ENCODE measurements at places on chromosomes 2 and 18.

DNA sequence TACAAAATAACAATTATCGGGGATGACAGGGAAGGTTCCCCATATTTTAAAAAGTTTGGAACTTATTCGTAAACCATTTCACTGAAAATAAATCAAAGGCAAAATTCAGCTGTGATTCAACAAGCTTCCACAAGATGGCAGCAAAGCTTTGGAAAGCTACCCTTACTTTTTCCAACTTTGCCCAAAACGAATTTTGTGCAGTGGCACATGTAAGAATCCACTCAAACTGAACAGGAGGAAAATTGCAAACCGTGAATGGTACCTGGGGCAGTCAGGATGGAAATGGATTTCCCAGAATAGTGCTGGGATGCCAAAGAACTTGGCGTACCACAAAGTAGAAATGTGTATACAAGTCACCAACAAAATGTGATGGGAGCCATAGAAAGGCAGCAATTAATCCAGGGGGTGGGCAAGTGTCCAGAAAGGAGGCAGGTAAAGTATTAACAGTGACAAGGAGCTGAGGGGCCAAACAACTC lies 10.7 kb downstream of the RPL31 start:
- peak; percentile 39 for DNase-seq

DNA sequence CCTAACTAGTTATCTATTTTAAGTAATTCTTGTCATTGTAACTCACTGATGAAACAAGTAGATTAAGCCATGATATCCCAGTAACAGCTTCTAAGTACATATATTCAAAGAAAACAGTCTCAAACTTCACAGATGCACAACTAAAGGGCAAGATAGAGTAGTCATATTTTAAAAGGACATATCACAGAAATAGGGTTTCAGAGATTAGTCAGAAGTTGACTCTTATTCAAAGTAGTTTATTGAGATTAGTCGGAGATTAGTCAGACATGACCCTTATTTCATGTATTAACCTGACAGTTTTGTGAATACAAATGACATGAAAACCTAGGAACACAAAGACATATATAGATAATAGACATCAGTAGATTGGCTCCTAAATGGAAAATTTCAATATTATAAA lies 15.9 kb upstream of the CHAC2 start:
- DNase-seq: no peak

GRCh38 chr18:34740101-34740500 lies 30.0 kb downstream of the DTNA start:
- DNase-seq: no peak

- DNase-seq: no peak
Measured at GRCh38 chr2:6841537-6842287, 24.0 kb downstream of the CMPK2 start.

DNA sequence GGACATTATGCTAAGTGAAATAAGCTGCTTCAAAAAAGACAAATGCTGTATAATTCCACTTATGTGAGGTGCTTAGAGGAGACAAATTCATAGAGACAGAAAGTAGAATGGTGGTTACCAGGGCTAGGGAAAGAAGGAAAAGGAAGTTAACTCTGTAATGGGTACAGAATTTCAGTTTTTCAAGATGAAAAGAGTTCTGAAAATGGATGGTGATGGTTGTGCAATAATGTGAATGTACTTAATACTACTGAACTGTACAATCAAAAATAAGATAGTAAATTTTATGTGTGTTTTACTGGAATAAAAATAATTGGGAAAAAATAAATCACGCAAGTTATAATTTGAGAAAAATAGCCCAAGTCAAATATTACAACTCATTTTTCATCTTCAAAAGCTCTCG lies 27.5 kb downstream of the ARHGAP25 start:
- no peak for DNase-seq

DNA sequence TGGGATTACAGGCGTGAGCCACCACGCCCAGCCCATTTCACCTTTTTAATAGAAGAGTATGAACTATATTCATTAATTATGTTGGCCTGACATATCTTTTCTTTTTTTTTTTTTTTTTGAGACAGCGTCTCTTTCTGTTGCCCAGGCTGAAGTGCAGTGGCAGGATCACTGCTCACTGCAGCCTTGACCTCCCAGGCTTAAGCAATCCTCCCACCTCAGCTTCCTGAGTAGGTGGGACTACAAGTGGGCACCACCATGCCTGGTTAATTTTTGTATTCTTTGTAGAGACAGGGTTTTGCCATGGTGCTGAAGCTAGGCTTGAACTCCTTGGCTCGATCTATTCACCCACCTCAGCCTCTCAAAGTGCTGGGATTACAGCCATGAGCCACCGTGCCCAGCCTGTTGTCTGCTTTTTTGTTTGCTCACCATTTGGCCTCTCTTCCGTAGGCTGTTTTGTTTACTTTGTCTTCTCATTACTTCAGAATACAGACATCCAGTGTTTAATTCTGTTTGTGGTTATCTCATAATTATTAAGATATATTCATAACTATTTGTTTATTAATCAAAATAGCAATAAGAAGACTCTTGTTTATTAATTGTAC lies 16.3 kb upstream of the CDH2 start:
- DNase-seq: no peak
